Liver (tissue), 10 donors: ENCODE measurements at places on chromosomes 2 and 18. TPM values are rescaled to one million over a fixed set of nuclear protein-coding genes. Genes with fewer than 3 reads are reported as not detected.

DNA sequence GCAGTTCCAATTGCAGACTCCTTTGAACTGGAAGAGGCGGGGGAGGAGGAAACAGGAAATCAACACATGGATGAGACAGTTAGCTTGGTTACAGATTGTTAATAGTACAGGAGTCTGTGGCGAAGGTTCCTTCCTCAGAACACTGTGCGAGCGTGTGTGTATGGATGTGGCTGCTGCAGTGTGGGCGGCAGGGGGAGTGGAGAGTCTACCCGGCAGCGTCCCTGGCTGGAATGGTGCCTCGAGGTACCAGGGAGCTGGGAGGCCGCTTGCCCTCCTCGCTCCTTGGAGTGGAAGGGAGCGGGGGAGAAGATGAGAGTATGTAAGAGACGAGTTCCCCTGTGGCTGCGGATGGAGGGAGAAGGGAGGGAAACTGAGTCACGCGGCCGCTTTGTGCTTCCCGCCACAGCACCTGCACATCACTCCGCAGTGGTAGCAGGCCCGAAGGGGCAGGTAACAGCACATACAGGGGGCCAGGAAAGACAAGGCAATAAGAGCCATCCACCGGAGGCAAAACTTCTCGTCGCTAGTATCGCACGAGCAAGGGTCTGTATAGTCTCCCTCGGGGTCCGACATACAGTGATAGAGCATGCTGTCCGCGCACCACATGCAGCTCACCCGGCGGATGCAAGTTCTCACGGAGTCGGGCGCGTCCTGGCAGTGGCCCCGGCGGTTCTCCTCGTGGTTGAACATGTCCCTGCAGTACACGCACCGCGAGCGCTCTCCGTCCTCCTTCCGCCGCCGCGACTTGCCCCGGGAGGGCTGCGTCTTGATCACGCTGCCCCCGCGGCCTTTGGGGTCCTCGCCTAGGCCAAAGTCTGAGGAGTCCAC, 85.7 kb downstream of the ACTR2 start:
- H3K4me1 ChIP-seq: peaks cover 5% of the 10 kb centered on the region
- no peaks in the 10 kb centered on the region for H3K27me3 ChIP-seq
- H3K4me3 ChIP-seq: no peak overlapping the region
- no peak overlapping the region for H3K27ac ChIP-seq
- peaks cover 43% of the 10 kb centered on the region for H3K36me3 ChIP-seq

DNA sequence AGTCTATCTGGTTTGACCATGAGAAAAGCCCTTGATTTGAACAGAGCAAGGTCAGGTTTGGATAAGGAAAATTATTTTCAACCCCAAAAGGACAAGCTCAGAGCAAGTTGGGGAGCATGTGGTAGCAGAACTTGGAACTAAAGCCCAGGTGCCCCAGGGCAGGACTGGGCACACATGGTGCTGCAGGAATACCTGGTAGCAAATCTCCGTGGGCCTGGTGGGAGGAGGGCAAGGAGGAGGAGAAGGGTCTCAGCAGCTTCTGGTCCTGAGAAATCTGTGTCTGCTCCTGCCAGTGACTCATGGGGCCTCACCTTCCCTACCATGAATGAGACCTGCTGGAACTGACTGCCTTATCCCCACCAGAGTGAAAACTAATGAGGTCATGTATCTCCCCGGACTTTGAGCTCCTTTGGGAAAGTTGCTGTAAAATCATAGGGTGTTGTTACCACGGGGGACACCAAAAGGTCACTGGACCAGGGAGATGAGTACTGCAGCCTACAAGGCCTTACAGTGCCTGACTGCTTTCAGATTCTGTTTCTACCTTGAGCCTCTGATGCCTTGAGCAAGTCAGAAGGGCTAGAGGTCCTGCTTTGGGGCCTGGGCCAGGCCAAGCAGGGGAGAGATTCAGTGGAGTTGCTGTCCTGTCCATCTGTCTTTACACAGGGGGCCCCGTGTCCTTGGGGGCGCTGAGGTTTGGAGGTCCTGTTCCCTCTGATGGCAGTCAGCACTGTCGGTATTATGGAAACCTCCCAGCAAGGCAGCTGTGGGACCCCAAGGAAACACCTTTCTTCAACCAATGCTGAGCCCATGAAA, 304.0 kb downstream of the MYCN start:
- no peak overlapping the region for H3K27ac ChIP-seq
- DNase-seq: no peak
- H3K27me3 ChIP-seq: no peaks in the 10 kb centered on the region
- H3K4me3 ChIP-seq: no peak overlapping the region
- H3K36me3 ChIP-seq: no peaks in the 10 kb centered on the region

DNA sequence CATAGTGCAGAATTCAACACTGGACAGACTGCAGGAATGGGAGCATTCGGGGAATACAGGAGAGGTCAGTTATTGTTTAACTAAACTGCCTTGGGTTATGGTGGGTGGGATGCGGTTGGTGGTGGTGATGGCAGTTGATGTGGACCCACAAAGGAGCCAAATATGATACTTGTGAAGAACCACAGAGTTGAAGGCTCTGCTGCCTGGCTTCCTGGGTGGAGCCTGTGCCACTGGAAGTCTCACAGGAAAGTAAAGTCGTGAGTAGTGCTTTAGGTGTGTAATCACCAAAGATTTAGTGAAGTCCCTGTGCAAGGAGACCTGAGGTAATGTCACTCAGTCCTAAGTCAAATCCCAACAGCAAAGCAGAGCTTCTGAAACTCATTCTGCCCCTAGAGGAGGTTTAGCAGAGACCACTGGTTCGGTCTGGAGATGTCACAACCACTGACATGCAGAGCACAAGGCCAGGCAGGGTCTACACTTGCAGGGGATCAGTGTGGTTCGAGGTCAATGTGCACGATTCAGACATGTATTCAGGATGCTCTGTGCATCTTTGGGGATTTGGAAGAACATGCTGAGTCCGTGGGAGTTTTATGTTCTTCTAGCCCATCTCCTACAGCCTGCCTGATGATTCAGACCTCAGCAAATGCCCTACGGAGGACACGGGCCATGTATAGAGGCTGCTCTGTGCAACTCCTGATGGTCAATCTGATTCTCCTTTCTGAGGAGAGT, 1150.9 kb downstream of the RPIA start:
- no peaks in the 10 kb centered on the region for H3K36me3 ChIP-seq

DNA sequence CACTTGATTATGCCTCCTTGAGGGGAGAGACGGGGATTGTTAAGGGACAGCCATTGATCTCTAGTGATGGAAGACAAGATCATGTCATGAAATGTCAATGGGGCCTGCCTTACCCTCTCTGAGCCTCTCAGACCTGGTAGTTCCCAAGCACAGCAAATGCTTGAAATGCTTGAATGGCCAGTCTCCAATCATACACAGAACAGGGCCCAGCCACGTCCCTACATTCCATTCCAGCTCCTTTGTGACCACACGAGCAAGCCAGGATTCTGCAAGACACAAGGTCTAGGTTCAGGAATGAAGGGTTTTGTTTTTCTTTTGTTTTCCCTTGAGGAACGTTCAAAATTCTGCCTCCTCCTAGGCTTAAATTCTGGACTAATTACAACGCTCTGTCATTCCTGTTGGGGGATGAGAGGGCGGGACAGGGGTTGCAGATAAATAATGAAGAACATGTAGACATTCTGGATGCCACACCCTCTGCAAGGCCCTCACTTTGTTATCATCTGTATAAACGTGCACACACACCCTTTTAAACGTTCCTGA, 98.1 kb upstream of the YPEL5 start:
- DNase-seq: no peak
- no peaks in the 10 kb centered on the region for H3K36me3 ChIP-seq
- no peak overlapping the region for H3K4me3 ChIP-seq
- no peak overlapping the region for H3K27ac ChIP-seq
- H3K27me3 ChIP-seq: no peaks in the 10 kb centered on the region

- H3K4me3 ChIP-seq: no peak overlapping the region
- DNase-seq: no peak
- H3K27me3 ChIP-seq: no peaks in the 10 kb centered on the region
- H3K27ac ChIP-seq: no peak overlapping the region
Measured at GRCh38 chr2:128978212-128978611, 659.5 kb upstream of the HS6ST1 start.

- no peaks in the 10 kb centered on the region for H3K36me3 ChIP-seq
- H3K4me3 ChIP-seq: no peak overlapping the region
- H3K4me1 ChIP-seq: no peaks in the 10 kb centered on the region
- H3K27me3 ChIP-seq: no peaks in the 10 kb centered on the region
- no peak overlapping the region for H3K27ac ChIP-seq
Measured at GRCh38 chr18:10029711-10030110, 115.9 kb downstream of the VAPA start.

DNA sequence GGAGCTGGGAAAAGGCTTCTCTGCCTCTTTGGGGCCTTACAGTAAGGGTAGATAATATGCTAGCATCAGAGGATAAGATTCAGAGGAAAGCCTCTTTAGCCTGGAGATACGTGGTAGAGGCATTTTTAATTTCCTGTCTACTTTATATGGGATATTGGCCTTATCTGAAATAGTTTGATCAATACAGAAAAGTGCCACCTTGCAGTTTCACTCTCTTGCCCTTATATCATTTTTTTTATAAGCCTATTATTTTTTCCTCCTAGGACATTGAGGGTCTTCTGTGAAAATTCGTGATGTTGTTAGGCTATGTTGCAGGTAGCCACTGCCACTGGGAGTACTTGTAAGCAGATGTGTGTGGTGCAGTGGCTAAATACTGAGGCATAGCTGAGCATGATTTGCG, 40.1 kb upstream of the TOGARAM2 start:
- DNase-seq: no peak
- H3K27me3 ChIP-seq: no peaks in the 10 kb centered on the region
- H3K4me1 ChIP-seq: no peaks in the 10 kb centered on the region
- H3K36me3 ChIP-seq: peaks cover 30% of the 10 kb centered on the region
- no peak overlapping the region for H3K4me3 ChIP-seq

GRCh38 chr2:171018522-171018921, 89.5 kb downstream of the GORASP2 start:
- H3K4me3 ChIP-seq: no peak overlapping the region
- H3K36me3 ChIP-seq: peaks cover 19% of the 10 kb centered on the region
- DNase-seq: no peak
- no peak overlapping the region for H3K27ac ChIP-seq

The EPAS1 gene
- 193 TPM for total RNA-seq

DNA sequence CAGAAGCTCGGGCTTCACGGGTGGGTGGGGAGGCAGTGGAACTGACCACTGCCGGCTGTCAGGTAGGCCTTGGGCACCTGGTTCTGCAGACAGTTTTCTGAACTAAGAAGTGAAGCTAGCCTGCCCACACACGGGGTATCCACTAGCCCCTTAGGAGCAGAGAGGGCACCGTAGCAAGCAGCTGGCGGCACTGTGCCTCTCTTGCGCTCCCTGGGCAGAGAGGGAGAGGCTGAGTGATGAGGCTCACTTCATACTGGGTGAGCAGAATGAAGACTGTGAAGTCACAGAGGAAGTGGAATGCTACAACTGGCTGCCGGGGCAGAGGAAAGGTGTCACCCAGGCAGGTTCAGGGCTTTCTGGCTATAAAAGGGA, 753 bp downstream of the ITPRIPL1 start:
- peaks cover 2% of the 10 kb centered on the region for H3K27me3 ChIP-seq
- no peak overlapping the region for H3K27ac ChIP-seq
- no peaks in the 10 kb centered on the region for H3K36me3 ChIP-seq
- DNase-seq: no peak

The CTIF gene
- 26.7 TPM for total RNA-seq

GRCh38 chr2:143948710-143949109, 571.2 kb downstream of the ZEB2 start:
- no peak for DNase-seq
- no peaks in the 10 kb centered on the region for H3K4me1 ChIP-seq
- no peak overlapping the region for H3K27ac ChIP-seq
- H3K36me3 ChIP-seq: no peaks in the 10 kb centered on the region
- no peak overlapping the region for H3K4me3 ChIP-seq
- no peaks in the 10 kb centered on the region for H3K27me3 ChIP-seq

GRCh38 chr2:199979398-199979797, 24.0 kb downstream of the MAIP1 start:
- H3K27ac ChIP-seq: peak overlapping the region; percentile 71
- H3K4me3 ChIP-seq: peak overlapping the region; percentile 21
- DNase-seq: no peak
- no peaks in the 10 kb centered on the region for H3K36me3 ChIP-seq
- H3K27me3 ChIP-seq: no peaks in the 10 kb centered on the region

GRCh38 chr2:217784996-217785543, 217.7 kb downstream of the TNS1 start:
- no peaks in the 10 kb centered on the region for H3K4me1 ChIP-seq
- no peaks in the 10 kb centered on the region for H3K36me3 ChIP-seq
- H3K4me3 ChIP-seq: no peak overlapping the region
- H3K27ac ChIP-seq: no peak overlapping the region
- no peaks in the 10 kb centered on the region for H3K27me3 ChIP-seq

- H3K27ac ChIP-seq: peak overlapping the region; percentile 98
- H3K27me3 ChIP-seq: no peaks in the 10 kb centered on the region
- H3K36me3 ChIP-seq: no peaks in the 10 kb centered on the region
- H3K4me3 ChIP-seq: peak overlapping the region; percentile 76
Measured at GRCh38 chr2:171160956-171161740, 455 bp upstream of the TLK1 start.

The TTN gene
- total RNA-seq: 0.28 TPM

DNA sequence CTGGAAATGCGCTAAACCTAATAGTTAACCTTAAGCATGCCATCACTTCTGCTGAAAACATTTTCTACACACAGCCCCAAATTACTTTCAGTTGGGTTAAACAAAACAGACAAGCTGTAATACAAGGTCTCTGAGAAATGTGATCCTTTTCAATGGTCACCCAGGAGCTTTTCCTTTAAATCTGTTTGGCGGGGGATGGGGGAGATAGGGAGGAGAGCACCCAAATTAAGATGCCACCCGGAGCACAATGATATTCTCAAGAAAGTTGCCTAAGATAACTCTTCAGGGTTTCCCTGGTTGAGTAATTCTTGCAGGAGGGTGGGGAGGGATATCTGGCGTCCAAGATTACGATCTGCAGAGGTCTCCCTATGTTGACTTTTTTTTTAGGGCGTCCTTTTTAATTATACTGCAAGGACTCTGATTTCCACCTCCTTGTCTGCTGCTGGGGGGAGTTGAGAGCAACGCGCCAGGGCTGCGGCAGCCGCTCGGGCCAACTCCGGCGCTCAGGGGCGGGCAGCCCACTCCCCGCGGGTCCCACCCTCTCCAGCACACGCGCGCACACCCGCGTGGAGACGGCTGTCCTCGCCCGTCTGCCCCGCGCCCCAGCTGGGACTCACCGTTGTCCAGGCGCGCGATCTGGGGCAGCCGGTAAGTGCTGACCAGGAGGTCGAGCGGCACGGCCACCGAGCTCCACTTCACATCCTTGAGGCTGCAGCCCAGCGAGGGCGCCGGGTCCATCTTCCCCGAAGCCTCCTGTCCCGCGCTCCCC, 807 bp downstream of the GAREM1 start:
- DNase-seq: peak; percentile 35
- peaks cover 27% of the 10 kb centered on the region for H3K4me1 ChIP-seq
- peak overlapping the region; percentile 67 for H3K4me3 ChIP-seq
- no peaks in the 10 kb centered on the region for H3K27me3 ChIP-seq
- H3K27ac ChIP-seq: peak overlapping the region; percentile 90

DNA sequence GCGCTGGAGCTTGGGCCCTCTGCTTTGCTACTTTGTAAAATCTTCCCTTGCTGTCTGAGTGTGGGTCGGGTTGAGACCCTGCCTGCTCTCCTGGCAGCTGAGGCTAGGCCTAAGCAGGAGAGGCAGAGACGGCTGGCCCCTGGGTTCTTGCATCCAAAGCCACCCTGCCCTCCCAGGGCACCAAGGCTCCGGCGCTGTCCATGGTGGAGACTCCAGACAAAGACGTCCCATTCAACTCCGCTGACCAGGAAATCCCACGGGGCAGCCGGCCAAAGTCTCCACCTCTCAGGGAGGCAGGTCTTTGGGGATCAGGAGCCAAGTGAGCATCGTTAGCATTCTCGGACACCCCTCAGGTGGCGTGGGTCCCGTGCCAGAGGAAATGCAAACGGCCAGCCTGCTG, 2.6 kb upstream of the PRLH start:
- no peaks in the 10 kb centered on the region for H3K27me3 ChIP-seq
- H3K4me1 ChIP-seq: peaks cover 10% of the 10 kb centered on the region
- H3K27ac ChIP-seq: no peak overlapping the region
- DNase-seq: no peak
